Activated CD8-positive, alpha-beta T cell treated with anti-CD3 and anti-CD28 coated beads, Interleukin-2, amount 10 ng/mL, durations not matched to agents 7 days and 5 days (primary cell): ENCODE measurements at places on chromosomes 7 and 10. TPM values are rescaled to one million over a fixed set of nuclear protein-coding genes. Genes with fewer than 3 reads are reported as not detected.

DNA sequence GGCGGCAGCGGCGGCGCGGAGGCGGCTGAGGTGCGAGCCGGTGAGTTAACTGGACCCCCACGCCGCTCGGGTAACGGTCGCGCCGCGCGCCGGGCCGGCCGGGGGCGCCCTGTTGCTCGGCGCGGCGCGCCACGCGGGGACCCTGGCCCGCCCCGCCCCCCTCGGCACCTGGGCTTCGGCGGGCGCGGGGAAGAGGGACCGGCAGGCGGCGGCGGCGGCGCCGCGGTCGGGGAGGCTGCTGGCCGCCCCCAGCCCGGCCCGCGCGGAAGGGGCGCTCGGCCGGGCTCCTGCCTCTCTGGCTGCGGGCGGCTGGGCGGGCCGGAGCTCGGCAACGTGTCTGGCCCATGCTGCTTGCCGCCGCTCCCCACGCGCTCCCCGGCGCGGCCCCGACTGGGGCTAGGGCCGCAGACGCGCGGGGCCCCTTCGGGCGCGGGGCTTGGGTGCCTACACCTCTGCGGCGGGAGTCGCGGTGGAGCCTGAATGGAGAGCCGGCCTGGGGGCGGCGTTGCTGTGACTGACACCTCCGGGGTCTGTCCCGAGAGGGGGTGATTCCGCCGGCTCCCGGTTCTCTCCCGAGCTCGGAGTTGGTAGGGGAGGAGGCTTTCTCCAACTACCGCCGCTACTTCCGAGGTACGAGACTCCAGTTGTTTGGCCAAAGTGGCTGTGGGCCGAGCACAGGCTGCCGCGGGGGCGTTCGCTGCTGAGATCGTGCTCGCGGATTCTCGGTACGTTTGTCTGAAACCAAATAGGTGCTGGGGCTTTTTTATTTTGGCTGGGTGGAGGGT lies 494 bp downstream of the PALS2 start:
- H3K27me3 ChIP-seq, result peaks cover 38% of the 10 kb centered on the region
- peaks cover 31% of the 10 kb centered on the region for H3K4me1 ChIP-seq
- H3K27ac ChIP-seq, result peak overlapping the region; percentile 82
- H3K4me3 ChIP-seq, result peak overlapping the region; percentile 92

- no peak overlapping the region for H3K27ac ChIP-seq
- H3K4me3 ChIP-seq, result no peak overlapping the region
- peaks cover 5% of the 10 kb centered on the region for H3K36me3 ChIP-seq
- H3K27me3 ChIP-seq, result no peaks in the 10 kb centered on the region
Observed at GRCh38 chr10:100981178-100981772, 6.0 kb downstream of the MRPL43 start.

DNA sequence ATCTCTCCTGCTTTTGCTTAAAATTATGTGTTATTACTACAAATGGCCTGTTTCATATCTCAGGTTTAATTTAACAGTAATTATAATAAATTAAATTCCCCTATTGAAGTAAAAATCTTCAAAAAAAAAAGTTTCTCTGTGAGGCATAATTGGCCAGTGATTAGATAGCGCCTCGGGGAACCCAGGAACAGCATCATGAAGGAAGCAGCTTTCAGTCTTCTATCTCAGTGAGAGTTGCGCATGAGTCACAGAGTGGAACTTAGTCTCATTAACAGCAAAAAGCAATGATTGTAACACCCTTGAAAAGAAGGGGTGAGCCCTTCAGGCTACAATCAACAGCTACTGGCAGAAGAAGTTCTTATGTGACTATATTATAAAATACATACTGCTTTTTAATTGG lies 506.2 kb upstream of the ZWINT start:
- no peaks in the 10 kb centered on the region for H3K27me3 ChIP-seq
- H3K36me3 ChIP-seq, result no peaks in the 10 kb centered on the region
- H3K27ac ChIP-seq, result no peak overlapping the region
- DNase-seq, result no peak

- no peaks in the 10 kb centered on the region for H3K4me1 ChIP-seq
- peaks cover 6% of the 10 kb centered on the region for H3K27me3 ChIP-seq
- H3K36me3 ChIP-seq, result no peaks in the 10 kb centered on the region
- DNase-seq, result no peak
Observed at GRCh38 chr10:77070346-77070745, 567.3 kb downstream of the KCNMA1 start.

DNA sequence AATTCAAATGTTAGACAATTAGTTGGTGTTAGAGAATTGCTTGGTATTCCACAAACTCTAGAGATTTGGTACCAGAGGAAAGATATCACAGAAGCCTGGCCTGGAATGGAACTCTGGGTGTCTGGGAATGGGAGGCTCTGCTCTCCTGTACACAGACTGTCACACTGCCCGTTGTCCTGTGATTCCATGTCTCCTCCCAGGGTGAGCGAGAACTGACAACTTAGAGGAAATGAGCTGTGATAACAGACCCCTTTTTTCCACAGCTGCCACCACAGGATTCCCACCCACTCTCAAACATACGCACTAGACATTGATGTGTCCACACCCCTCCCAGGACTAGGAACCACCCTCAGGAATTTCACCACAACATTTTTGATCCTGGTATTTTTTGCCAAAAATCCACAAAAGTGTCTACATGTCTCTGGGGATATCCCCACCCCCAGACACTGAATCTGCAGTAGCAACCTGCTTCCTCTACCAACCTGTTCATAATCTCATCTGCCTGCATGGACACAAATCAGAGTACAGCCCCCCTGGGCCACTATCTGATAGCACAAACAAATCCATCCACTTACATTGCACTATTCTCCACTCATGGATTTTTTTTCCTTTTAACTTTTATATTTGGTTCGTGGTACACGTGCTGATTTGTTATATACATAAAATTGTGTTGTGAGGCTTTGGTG lies 4.7 kb downstream of the ZNF273 start:
- peaks cover 48% of the 10 kb centered on the region for H3K4me1 ChIP-seq
- H3K36me3 ChIP-seq, result peaks cover 71% of the 10 kb centered on the region
- no peak for DNase-seq
- H3K27me3 ChIP-seq, result no peaks in the 10 kb centered on the region
- no peak overlapping the region for H3K27ac ChIP-seq
- H3K4me3 ChIP-seq, result no peak overlapping the region

DNA sequence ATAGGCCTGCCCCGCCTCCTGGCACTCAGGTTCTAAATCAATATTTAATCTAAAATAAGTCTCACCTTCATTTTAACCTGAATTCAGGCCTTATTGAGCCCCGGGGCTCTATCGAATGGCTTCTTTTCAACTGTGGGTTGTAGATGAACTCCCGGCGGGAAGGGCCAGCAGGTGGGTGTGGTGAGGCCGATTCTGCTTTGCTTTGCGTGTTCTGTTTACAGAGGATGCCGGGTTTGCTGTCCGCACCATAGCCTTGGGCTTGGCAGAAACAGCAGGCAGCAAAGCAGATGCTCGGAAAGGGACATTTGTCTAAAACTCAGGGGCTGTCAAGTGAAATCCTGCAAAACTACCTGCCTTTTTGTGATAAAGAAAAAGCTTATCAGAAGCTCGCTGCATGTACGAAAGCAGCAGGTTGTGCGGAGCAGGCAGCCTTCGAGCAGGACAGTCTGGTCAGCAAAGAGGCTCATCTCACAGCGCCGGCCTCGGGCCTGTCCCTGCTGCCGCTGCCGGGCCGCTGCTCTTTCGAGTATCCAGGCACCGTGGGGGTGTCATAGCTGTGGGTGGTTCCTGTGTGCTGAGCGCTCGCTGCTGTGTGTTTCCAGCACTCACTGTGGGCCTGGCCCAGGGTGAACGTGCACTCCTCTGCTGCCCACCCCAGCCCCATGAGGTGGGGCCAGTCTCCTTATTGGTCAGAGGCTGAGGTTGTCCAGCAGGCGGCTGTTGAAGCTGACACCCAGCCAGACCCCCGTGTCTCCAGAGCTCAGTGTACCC lies 434.8 kb upstream of the FOXK1 start:
- H3K36me3 ChIP-seq, result no peaks in the 10 kb centered on the region
- no peaks in the 10 kb centered on the region for H3K4me1 ChIP-seq
- no peaks in the 10 kb centered on the region for H3K27me3 ChIP-seq
- no peak for DNase-seq
- H3K4me3 ChIP-seq, result no peak overlapping the region

DNA sequence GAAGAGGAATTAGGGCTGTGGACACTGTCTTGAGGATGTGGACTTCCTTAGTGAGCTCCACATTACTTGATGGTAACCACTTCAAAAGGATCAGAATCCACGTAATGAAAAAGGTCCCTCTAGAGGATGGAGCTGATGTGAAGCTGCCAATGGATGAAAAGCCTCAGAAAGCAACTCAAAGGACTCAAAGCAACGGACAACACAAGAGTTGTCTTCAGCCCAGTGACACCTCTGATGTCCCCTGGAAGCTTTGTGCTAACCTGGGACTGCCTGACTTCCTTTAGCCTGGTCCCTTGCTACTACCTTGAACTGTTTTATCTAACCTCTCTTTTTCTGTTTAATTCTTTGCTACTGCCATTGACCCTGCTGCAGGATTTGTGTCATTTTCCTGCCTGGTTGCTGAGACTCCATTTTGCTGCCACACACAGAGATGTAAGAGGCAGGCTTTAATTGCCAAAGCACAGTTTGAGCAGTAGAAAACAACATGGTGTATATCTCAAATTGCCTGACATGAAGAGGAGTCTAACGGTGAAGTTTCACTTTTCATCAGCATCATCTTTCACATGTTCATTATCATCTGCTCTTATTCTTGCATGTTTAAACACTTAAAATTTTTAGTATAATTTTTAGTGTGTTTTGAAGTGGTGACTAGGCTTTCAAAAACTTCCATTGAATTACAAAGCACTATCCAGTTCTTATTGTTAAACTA lies 11.1 kb upstream of the SGCE start:
- no peak for DNase-seq
- no peaks in the 10 kb centered on the region for H3K36me3 ChIP-seq
- H3K4me1 ChIP-seq, result no peaks in the 10 kb centered on the region
- H3K27me3 ChIP-seq, result no peaks in the 10 kb centered on the region

- no peak overlapping the region for H3K27ac ChIP-seq
- peaks cover 54% of the 10 kb centered on the region for H3K4me1 ChIP-seq
- H3K36me3 ChIP-seq, result peaks cover 28% of the 10 kb centered on the region
- H3K27me3 ChIP-seq, result no peaks in the 10 kb centered on the region
- H3K4me3 ChIP-seq, result no peak overlapping the region
- no peak for DNase-seq
Observed at GRCh38 chr7:143256932-143257331, 6.3 kb upstream of the GSTK1 start.

DNA sequence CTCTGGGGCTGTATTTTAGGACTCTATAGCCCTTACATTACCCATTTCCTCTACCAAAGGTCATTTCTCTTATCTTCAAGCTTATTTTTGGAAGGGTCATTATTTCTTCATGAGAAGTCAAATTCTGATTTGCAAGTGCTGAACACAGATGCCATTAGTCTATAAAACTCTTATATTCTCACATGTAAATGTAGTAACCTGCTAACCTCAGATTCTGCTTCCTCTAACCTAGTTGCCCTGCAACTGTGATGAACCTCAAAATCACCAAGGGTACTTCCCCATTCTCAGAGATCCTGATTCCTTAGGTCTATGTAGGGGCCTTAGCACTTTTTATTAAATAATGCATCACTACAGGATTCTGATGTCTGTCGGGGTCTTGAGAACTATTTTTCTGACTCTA lies 6.3 kb downstream of the FAS start:
- H3K27ac ChIP-seq, result no peak overlapping the region
- H3K4me3 ChIP-seq, result no peak overlapping the region
- no peak for DNase-seq
- no peaks in the 10 kb centered on the region for H3K27me3 ChIP-seq

DNA sequence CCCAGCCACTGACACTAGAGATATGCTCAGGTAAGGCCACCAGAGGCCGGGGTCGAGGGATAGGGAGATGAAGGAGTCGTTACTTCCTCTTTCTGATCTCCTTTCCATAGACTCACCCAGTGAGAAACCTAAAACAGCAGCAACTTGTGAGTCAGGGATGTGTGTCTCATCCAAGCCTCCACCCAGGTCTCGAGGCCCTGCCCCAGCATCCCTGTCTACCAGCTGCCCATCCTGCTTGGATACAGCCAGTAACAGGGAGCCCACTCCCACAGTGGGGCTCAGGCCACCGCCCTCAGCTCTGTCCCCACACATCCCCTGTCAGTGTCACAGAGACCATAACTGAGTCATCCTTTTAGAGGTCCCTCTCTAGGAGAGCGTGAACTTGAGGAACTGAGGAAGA lies 49.6 kb upstream of the CHST15 start:
- no peak for DNase-seq
- H3K4me1 ChIP-seq, result peaks cover 4% of the 10 kb centered on the region
- H3K27ac ChIP-seq, result no peak overlapping the region
- H3K27me3 ChIP-seq, result peaks cover 8% of the 10 kb centered on the region
- H3K4me3 ChIP-seq, result no peak overlapping the region
- H3K36me3 ChIP-seq, result no peaks in the 10 kb centered on the region

DNA sequence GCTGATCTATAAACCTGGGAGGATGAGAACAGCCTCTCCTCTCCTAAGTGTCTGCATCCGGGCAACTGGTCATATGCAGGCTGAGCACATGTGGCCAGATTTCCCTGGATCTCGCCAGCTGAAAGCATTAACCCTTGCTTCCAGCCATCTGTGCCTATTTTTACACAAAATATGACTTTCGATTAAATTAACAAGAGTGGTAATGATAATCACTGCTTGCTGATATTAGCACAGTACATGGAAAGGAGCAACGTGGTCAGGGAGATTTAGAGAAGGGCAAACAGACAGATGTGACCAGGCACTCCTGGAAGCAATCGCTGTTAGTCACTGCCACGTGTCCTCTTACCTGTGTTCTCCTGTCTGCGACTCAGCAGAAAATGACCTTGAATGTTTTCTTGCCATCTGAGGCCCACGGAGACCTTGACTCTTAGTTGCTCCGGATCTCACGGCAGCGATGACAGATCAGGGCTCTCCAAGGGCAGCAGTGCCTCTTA lies 59.5 kb upstream of the NPTX2 start:
- no peaks in the 10 kb centered on the region for H3K36me3 ChIP-seq
- no peak overlapping the region for H3K4me3 ChIP-seq
- no peaks in the 10 kb centered on the region for H3K27me3 ChIP-seq
- H3K4me1 ChIP-seq, result no peaks in the 10 kb centered on the region
- DNase-seq, result no peak

DNA sequence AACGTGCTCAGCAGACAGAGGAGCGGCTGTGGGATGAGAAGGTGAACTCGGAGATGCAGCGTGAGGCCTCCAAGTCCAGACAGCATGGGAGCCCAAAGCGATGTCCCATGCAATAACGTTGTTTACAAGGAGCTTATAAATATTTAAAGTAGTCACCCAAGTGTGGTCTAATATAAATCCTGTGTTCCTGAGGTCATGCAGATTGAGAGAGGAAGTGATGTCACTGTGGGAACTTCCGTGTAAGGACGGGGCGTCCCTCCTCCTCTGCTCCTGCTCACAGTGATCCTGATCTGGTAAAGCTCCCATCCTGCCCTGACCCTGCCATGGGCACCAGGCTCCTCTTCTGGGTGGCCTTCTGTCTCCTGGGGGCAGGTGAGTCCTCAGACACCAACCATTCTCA lies 94.7 kb upstream of the PRSS58 start:
- peak overlapping the region; percentile 78 for H3K27ac ChIP-seq
- peak overlapping the region; percentile 60 for H3K4me3 ChIP-seq
- peaks cover 30% of the 10 kb centered on the region for H3K4me1 ChIP-seq
- H3K36me3 ChIP-seq, result peaks cover 2% of the 10 kb centered on the region
- H3K27me3 ChIP-seq, result peaks cover 11% of the 10 kb centered on the region

Gene NUDT1
- total RNA-seq, result 126 TPM

Gene NUTM2D
- total RNA-seq, result 2.0 TPM

Gene INSYN2A
- total RNA-seq, result not detected

Gene FZD1
- total RNA-seq, result 0.26 TPM
